Frontal cortex (tissue), 4 donors: ENCODE measurements at places on chromosomes 13 and 19.

- peak; percentile 70 for DNase-seq
Observed at GRCh38 chr19:45492627-45493470, 4.0 kb downstream of the RTN2 start.

- DNase-seq = no peak
Observed at GRCh38 chr19:33871605-33872004, 74.9 kb downstream of the KCTD15 start.

GRCh38 chr19:4654437-4655361 lies 15.4 kb downstream of the TNFAIP8L1 start:
- DNase-seq = no peak

- DNase-seq = no peak
Observed at GRCh38 chr13:39020853-39021462, 16.9 kb downstream of the PROSER1 start.

DNA sequence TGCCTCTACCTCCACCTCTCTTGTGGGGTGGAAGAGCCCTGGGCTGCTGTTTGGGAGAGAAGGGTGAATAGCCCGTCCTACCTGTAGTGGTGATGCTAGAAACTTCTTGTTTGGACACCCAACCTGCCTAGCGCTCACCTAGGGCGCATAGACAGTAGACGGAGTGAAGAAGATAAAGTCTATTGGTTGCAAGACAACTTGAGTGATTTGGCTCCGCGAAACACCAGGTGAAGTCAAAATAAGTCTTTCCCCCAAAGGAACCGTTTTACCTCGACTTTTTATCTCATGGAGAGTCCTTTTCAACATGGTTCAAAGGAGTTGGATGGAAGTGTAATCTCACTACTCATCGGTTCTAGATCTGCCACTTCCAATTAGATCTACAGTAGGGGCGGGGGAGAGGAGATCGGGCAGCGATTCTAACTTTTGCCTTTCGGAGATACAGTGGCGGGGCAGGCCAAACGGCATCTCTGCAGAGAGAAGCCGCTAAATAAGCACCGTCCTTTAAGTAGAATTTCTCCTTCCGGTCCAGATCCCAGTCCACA lies 694 bp upstream of the ZIC5 start:
- DNase-seq = no peak

GRCh38 chr19:36100476-36100875 lies 10.5 kb upstream of the OVOL3 start:
- DNase-seq = no peak

DNA sequence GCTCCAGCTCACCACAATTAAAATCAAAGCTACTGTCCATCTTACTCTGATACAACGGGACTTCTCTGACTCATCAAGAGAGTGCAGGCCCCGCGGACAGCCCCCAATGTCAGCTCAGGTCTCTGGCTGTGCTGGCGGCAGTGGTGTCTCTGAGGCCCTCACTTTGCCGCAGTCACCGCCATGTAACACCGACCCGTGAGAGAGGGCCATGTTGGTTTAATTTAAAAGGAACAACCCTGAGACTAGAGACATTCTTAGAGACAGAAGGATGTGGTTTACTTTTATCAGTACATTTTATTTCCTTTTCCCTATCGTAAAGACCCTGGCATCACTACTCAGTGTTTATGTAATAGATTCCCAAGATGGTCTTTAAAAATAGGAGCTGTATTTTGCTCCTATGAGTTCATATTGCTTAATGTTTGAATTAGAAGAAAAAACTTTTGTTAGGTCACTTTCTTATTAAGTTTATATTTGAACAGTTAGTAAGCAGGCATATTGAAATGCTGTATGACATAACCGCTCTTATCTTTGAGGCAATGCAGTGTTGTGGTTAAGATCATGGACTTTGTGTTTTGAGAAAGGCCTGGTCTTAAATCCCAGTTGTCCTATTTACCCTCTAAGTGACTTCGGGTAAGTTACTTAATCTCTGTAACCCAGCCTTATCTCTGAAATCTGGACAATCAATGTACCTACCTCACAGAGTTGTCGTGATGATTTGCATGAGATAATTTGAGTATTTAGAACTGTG lies 23.4 kb downstream of the DGKH start:
- DNase-seq = no peak

GRCh38 chr19:58380037-58380661 lies 681 bp downstream of the ZNF837 start:
- no peak for DNase-seq

GRCh38 chr19:1409204-1410005 lies 2.0 kb downstream of the DAZAP1 start:
- DNase-seq = no peak

DNA sequence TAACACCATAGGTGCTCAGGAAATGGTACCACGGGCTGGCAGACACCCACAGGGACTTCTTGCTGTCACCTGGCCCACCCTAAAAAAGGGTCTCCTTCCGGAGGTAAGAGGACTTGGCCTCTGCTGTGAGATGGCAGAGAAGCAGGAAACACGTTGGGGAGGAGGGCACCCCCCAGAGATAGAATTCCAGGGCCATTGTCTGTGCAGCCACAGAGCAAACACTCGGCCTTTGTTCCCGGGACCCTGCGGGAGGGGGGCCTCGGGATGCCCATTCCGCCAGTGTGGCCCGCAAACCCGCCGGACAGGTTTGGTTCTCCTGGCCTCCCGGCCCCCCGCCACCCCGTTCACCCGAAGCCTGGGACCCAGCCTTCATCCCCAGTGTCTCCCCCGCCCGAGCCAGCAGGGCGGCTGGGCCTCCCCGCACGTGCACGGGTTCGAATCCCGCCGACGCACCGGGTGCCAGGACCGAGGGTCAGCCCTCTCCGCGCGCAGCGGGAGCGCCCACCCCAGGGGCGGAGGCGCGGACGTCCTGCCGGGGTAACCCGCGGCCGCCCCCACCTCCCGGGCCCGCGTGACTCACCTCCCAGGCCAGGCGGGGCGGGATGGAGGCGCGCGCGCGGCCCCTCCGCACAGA lies 714 bp downstream of the PLPP2 start:
- DNase-seq = peak; percentile 84

- no peak for DNase-seq
Observed at GRCh38 chr19:50500060-50500752, 10.8 kb downstream of the JOSD2 start.

DNA sequence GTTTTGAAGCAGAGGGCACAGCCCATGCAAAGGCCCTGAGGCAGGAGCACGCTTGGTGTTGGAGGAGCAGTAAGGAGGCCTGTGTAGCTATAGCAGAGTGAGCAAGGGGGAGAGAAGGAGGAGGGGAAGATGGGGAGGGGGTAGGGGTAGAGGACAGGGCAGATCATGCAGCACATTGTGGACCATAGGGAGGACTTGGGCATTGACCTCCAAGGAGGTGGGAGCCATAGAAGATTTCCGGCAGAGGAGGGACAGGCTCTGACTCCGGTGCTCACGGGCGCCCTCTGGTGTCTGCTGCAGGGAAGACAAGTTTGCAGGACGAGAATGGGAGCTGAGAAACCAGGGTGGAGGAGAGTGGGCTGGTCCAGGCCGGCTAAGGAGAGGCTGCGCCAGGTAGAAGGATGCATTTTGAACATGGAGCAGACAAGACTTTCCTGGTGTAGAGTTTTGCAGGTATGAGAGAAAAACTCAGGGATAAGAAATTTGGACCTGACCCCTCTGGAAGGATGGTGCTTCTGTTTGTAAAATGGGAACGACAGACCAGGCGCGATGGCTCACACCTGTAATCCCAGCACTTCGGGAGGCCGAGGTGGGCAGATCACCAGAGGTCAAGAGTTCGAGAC lies 13.7 kb upstream of the CREB3L3 start:
- no peak for DNase-seq

DNA sequence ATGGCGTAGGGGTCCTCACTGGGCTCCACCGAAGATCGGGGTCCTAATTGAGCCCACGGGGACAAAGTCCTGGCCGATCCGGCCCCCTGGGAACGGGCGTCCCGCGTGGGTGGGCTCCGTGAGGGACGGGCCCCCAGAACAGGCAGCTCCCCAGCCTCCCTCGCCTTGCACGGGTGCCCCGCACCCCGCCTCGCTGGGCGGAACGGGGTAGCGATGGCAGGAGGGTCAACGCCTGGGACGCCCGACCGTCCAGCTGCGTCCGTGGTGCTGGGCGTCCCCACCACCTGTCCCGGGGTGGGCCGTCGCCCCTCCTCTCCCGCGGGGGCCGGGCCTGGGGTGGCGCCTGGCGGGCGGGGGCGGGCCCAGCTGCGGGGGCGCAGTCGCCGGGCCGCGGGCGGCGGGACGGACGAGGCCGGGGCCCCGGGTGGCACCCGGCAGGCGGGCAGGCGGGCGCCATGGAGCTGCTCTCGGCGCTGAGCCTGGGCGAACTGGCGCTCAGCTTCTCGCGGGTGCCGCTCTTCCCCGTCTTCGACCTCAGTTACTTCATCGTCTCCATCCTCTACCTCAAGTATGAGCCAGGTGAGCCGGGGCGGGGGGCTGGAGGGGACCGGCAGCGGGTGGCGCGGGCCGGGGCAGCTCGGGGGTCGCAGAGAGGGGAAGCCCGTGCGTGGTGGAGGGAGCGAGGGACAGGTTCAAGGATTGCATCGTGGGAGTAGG lies at the start of gene TMEM38A:
Gene TMEM38A, plus strand, starts transcription at position 377 of the 717 bp plus-strand sequence. Its CDS starts 79 bp downstream, at position 456.
- DNase-seq = peak; percentile 69

DNA sequence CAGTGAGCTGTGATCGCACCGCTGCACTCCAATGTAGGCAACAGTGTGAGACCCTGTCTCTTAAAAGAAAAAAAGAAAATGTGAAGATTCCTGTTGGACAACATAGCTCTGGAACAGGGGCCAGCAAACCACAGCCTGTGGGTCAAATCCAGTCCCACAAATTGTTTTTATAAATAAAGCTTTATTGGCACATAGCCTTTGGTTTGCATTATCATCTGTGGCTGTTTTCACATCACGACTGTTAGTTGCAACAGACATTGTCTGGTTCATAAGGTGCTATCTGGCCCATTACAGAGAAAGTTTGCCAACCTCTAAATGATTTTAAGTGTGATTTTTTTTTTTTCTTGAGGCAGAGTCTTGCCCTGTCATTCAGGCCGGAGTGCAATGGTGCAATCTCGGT lies 49.4 kb upstream of the USE1 start:
- DNase-seq = no peak

GRCh38 chr19:40674291-40674690 lies 16.2 kb downstream of the NUMBL start:
- no peak for DNase-seq

DNA sequence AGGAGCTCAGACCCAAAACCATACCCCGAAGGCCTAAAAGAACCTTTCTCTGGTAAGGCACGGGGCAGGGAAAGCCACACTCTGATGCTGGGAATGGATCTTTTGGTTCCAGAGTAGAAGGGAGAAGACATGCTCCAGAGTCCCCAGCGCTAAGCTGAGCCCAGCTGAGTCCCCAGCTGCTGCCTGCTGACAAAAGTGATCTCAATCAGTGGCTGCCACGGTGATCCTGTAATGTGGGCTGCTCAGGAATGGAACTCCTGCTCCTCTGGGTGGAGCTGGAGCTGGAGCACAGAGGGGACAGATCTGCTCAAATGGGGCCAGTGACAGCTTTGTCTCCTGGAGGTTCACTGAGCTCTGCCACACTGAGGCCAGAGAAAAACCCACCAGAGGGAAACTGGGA lies 70.5 kb downstream of the MLLT1 start:
- DNase-seq = no peak

GRCh38 chr13:73687087-73687486 lies 447.1 kb downstream of the KLF12 start:
- DNase-seq = no peak
